ENCODE measurements at places on chromosomes 6 and 20.

- DNase-seq = no peak
Observed at GRCh38 chr6:30131947-30132497, 3.9 kb upstream of the TRIM40 start.

DNA sequence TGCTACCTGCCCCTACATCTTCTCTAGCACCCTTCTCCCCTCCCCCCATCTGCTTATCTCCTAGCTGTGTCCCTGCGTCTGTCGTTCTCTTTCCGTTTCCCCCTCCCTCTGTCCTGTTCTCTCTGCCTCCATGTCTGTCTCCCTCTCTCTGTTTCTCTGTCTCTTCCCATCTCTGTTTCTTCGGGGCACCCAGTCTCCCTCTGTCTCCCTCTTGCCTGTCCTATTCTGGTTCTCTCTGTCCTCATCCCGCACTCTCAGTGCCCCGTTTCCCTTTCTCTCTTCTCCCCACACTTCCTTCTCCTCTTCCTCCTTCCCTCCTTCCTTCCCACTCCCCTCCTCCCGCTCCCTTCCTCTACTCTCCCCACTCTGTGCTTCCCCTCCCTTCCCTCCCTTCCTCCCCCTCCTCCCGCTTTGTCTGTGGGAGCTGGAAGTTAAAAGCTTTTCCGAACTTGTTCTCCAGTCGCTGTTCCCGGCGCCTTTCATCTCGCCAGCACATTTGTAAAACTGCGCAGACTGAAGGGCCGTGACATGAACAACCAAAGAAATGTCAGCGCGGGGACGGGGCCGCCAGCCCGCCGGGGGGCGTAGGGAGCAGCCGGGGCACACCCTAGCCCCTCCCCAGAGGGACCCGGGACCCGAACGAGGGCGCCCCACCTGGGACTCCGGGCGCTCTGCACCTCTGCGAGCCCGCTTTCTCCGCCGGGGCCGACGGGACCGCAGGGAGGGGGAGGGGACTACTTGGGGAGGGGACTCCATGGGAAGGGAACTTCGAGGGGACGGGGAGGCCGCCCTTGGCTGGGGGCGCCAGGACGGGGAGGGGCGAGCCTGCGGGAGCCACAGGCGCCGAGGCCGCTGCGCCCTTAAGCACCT, 4.0 kb upstream of the CDH22 start:
- DNase-seq = peak; percentile 4

DNA sequence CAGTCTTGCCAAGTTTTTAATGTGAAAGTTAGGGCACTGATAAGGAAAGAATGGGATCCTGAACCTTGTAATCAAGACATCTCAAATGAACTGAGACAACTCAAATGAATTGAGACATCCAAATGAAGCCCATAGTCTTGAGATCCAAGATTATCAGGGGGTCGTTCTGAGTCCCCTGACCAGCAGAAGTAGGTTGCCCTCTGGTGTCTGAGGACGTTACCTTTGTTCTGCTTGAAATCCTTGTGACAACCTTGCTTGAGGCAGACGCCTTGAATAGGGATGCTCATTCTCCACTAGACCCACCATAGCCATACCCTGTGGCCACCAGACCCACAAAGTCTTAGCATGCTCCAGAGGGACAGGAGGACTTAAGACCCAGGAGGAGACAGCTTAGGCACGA, 37.7 kb downstream of the ZBTB9 start:
- no peak for DNase-seq

DNA sequence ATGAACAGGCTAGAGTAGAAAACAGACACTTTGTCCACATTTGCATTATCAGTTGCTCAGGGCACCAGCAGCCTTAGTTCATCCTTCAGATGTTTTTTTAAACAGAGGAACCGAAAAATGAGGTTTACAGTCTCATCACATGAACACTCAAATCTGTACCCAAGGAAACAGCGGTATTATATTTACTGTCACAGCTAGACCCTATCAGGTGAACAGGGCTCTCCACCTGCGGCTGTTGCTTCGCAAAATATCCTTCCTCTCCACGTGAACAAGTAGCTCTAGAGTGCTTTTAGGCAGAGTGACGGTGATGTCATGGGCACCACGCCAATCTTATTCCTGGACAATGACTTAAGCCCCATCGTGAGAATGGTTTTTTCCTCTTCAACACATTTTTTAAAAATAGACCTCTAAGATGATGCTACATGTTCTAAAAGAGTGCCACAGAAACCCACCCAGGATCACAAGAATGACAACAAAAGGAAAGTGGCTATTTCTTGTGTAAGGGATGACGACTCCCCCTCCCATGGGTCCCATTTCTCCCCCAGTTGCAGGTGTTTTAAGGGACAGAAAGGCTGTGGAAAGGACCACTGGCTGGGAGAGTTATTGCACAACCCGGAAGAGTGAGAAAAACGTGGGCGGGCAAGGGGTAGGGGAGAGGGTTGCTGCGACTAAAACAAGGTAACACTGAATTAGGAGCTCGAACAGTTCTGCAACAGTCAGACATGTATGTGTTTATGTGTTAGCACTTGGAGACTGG, 77.7 kb downstream of the EFHC1 start:
- DNase-seq = no peak
